ENCODE measurements at places on chromosomes 5 and 9.

GRCh38 chr5:122492675-122493074 is 180.6 kb downstream of the SNCAIP start:
- DNase-seq, result no peak

GRCh38 chr5:111935835-111936234 is 178.8 kb upstream of the NREP start:
- DNase-seq, result no peak

DNA sequence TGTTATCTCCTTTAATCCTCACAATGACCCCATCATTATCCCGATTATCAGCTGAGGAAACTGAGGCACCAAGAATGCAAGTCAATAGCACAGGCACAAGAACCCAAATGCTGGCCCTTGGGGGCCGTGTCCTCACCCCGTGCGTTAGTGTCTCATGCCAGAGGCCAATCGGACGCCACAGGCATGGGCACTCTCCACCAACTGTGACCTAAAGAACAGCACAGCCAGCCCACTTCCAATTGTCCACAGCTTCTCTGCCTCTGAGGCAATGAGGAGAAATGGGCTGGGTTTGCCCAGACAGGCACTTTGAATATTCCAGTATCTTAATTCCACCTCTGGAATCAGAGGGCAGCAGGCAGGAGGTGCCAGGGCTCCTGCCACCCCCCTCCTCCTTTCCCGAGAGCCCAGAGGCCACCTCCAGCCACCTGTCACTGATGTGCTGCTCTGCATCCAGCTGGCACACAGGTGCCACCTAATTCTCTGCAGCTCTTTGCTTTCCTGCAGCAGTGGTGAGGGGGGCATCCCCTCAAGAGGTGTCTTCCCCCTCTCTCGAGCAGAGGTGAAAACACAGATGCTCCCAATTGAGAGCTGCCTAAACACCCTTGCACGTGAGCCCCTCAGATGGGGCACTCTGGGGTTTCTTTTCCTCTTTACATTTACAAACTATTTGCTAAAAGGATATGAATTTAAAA is 107.5 kb downstream of the ROR2 start:
- no peak for DNase-seq

- DNase-seq, result no peak
Measured at GRCh38 chr5:96922499-96923244, 13.2 kb upstream of the LNPEP start.

- no peak for DNase-seq
Measured at GRCh38 chr9:19934301-19934871, 145.5 kb upstream of the SLC24A2 start.

DNA sequence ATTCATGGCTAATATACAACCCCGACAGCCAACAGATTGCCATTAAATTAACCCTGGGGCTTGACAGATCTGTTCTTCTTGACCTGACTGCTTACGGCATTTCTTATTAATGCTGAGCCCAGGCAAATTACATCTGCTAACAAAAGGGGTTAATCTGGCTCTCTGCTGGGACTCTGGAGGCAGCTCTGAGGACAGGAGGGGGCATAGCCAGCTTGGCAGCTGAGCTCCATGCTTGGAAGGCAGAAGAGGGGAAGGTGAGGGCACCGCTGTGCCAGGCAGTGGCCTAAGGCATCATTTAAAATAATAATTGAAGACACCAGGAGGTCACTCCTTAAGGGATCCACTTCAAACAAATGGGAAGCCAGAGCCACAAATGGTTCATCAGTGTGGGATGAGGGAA is 126.0 kb upstream of the GPR151 start:
- DNase-seq, result no peak

GRCh38 chr9:20477940-20478620 is 144.2 kb downstream of the MLLT3 start:
- DNase-seq, result peak; percentile 26

DNA sequence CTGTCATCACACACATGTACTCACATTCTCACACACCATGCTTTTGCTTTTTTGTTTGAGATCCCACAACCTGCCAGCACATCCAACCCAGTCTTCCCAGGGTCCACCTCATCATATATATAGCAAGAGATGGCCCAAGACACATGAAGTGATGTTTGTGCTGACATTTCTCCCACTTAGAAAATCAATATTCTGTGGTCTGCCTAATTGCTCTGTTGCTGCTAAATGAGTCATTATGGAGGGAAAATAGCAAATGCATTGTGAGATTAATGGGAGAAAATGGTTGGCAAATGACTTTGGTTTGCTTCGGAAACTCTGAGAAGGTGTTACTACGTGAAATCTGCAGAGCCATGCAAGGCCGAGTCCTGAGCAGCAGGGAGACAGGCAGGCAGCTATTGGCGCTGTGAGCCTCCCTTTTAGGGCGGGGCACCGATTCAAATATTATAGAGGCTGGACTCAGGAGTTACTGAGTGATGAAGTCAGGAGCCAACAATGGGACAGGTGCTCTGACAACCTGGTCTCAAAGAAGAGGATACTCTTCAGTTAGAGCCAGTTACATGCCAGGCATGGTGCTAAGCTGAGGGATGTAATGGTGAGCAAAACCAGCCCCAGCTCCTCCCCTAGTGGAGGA is 62.8 kb downstream of the DAB2IP start:
- no peak for DNase-seq

GRCh38 chr5:112549127-112549526 is 130.1 kb upstream of the EPB41L4A start:
- no peak for DNase-seq

GRCh38 chr5:19564036-19564435 is 424.0 kb downstream of the CDH18 start:
- no peak for DNase-seq

DNA sequence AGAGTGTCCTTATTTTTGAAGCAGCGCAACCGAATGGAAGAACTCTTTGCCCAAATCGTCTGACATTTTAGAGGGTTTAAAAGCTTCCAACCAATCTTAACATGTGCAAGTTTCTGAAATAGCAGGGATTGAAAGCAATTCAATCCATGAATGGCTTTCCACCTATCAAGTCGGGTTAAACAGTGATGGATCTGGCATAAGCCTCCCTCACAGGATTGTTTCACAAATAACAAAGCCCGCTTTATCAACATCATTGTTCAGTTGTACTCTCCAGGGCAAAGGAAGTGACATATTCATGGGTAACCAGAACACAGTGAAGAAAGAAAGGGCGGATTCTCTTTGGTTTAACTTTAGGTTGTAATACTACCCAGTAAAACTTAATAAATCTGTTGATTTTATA is 497.3 kb downstream of the MTRR start:
- DNase-seq, result no peak

GRCh38 chr9:91198405-91198804 is 163.3 kb downstream of the AUH start:
- no peak for DNase-seq

DNA sequence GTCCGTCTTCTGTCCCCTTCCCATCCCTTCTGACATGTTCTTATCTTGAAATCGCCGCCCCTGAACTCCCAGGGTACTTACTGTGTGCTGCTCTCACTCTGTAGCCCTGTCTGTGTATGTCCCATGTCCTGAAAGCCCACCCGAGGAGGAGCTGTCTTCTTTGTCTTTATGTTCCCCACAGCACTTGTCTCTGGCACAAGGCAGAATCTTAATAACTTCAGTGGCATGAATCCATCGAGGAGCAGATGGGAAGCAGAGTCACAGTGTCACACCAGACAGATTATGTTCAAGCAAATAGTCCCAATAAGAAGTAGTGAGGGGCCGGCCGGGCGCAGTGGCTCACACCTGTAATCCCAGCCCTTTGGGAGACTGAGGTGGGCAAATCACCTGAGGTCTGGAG is 29.7 kb upstream of the LTC4S start:
- no peak for DNase-seq

DNA sequence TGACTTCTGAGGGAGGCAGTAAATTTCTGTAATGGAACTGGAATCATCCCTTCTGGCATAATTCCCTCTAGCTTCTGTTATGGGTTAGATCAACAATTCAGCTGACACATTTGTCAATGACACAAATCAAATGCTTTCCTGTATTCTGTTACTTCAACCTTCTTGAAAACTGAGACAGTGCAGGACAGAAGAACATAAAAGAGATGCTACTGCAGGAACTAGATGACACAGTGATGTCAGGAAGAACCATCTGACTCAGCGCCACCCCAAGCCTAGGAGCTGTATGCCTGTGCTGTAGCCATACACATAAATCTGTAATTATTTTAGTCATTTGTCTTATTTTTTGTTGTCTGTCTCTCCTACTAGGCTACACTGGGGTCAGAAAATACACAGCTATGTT is 18.2 kb upstream of the CEP120 start:
- no peak for DNase-seq

GRCh38 chr5:137236849-137237507 is 262.1 kb downstream of the SPOCK1 start:
- no peak for DNase-seq

- no peak for DNase-seq
Measured at GRCh38 chr5:169265888-169266287, 35.1 kb downstream of the SLIT3 start.
